ENCODE measurements at places on chromosomes 7 and 10. TPM values are rescaled to one million over a fixed set of nuclear protein-coding genes. Genes with fewer than 3 reads are reported as not detected.

Gene GJD4
- total RNA-seq = not detected

Gene OR2A12
- not detected for total RNA-seq

Gene CCDC3
- 1.8 TPM for total RNA-seq

Gene NUTM2D
- total RNA-seq = not detected

Gene ERCC6
- total RNA-seq = 16.2 TPM

Gene NPSR1
- not detected for total RNA-seq

Gene CRHR2
- not detected for total RNA-seq

Gene SPDYE5
- 0.37 TPM for total RNA-seq

Gene GPC2
- 4.9 TPM for total RNA-seq

Gene SEMA3D
- 2.6 TPM for total RNA-seq

Gene ASNS
- total RNA-seq = 24.0 TPM

Gene ASZ1
- total RNA-seq = not detected

Gene FZD1
- total RNA-seq = 6.8 TPM

Gene STYXL1
- total RNA-seq = 17.8 TPM

Gene CYP2C19
- 135 TPM for total RNA-seq

Gene ANKRD2
- not detected for total RNA-seq

Gene TLX1
- total RNA-seq = 7.0 TPM

DNA sequence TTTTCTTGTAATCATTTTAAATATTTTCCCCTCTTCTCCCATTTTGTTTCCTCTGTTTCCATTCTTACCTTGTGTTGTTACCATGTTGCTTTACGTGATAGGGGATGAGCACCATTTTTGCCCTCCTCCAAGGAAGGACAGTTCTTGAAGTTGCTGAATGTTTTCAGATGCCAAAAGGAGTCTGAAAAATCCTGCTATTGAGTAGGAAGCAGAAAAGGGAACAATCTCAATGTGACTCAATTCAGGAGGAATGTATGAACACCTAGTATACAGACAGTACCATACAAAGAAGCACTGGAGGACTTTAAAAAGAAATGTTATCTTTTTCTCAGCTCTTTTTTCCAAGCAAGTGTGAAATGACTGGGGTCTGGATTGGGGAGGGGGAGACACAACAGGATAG lies 5.1 kb upstream of the NAMPT start:
- no peak for DNase-seq

GRCh38 chr7:91468256-91468655 lies 204.0 kb downstream of the FZD1 start:
- DNase-seq = no peak

DNA sequence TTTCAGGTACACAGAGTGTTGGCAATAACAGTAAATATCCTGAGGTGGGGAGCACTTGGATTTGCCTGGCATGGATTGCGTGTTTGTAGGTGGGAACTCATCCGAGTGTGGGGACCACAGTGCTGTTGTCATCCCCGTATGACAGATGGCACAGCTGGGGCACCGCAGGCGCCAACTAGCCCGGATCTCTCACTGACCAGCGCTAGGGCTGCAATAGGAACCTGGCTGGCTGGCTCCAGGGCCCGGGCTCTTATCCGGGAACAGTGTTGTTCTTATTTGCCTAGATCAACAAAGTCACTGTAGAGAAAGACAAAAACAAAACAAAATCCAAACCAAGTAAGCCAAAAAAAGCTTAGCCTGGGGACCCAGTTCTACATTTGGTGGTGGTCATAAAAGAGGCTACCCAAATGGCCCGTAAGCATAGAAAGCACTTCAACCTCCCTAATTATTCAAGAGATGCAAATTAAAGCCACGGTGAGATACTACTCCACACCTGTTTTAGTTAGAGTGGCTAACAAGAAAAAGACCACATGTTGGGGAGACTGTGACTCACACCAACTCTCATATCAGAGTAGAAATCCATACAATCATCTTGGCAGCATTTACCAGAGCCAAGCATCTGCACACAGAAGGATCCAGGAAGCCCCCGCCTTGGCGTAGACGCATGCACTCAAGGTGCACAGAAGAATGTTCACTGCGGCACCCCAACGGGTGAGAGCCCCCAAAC lies 27.2 kb upstream of the PFKFB3 start:
- no peak for DNase-seq

DNA sequence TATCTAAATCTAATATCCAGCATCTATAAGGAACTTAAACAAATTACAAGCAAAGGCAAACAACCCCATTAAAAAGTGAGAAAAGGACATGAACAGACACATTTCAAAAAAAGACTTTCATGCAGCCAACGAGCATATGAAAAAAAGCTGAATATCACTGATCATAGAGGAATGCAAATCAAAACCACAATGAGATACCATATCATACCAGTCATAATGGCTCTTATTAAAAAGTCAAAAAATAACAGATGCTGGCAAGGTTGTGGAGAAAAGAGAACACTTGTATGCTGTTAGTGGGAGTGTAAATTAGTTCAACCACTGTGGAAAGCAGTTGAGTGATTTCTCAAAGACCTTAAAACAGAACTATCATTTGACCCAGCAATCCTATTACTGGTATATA lies 334.4 kb upstream of the CACNA2D1 start:
- no peak for DNase-seq

GRCh38 chr7:36343548-36343947 lies 46.1 kb upstream of the ANLN start:
- no peak for DNase-seq

- DNase-seq = no peak
These were observed 247.0 kb downstream of the PCDH15 start for GRCh38 chr10:54554028-54554427.

DNA sequence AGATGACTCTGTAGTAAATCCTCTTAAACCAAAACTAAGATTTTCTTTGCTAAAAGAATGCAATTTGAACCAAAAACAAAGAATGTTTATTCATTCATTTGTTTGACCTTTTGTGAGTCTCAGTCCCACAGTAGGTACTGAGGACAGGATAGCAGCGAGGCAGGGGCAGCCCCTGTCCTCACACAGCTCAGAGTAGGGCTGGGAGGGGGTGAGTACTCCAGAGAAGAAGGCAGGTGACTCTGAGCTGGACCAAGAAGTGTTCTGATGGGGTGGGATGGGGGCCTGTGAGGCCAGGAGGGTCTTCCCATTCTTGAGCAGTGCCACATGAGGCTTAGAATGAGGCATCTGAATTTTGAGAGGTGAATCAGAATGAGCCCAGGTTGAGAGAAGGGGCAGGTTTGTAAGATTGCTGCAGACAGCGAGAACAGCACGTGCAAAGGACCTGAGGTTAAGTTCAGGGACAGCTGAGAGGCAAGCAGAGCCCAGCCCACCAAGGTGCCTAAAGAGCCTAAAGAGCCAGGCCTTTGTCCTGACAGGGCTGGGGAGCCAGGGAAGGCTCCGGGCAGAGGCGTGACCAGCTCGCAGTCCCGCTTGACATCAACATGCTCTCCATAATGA lies 56.9 kb upstream of the CHST15 start:
- no peak for DNase-seq

- DNase-seq = no peak
These were observed 645.2 kb upstream of the IGFBP3 start for GRCh38 chr7:46566097-46566774.

DNA sequence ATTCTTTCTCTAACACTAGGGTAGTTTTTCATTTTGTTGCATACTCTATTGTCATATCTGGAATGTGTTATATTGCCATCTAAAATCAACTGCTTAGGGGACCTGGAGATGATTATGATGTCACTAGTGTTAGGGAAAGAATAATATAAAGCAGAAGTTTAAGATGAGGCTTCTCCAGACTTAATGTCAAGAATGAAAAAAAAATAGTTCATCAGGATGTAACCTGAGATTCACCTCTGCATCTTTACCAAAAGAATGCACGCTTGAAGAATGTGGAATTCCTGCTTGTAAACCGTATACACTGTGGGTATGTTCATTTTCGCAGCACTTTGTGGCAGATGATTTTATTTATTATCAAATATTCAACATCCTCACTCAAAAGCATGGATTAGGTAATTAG lies 184.6 kb downstream of the ST7 start:
- DNase-seq = no peak

GRCh38 chr7:14836571-14837189 lies 65.9 kb downstream of the DGKB start:
- peak; percentile 37 for DNase-seq

DNA sequence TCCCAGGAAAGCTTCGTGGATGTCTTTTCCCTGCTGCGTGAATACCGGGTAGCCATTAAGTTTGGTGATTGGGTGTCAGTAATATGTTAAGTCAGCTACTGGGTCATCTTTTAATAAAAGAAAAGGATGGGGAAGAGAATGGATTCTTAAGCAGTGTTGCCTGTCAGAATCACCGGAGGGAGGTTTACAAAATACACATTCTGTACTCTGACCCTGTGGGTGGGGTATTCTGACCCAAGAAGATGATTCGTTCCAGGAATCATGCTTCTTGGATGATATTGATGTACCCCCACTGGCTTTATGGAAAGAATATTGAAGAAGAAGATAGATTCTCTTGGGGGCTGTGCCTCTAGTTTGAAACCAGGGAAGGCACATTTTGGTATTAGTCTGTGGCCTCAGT lies 18.3 kb downstream of the SGPL1 start:
- DNase-seq = no peak

DNA sequence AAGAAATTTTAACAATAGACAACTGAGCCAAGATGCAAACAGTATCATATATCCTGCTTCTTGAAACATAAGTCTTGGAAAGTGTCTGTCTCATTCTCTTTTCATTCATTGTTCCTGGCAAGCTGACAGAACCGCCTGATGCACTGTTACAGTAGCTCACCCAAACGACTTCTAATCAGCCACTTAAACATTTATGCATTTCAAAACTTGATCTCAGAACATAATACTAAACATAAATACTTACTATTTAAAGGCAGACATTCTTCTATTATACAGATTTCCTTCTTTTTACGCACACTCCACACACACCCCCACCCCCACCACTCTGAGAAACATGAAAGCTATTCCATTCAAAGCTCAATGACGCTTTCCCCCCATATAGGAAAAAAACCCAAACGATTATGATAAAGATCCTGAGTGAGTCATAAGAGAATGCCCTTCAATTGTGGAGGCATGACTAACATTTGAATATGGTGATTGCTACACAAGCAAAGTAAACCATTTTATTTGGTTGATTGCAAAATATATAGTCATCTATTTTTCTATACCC lies 30.5 kb downstream of the SHTN1 start:
- no peak for DNase-seq

DNA sequence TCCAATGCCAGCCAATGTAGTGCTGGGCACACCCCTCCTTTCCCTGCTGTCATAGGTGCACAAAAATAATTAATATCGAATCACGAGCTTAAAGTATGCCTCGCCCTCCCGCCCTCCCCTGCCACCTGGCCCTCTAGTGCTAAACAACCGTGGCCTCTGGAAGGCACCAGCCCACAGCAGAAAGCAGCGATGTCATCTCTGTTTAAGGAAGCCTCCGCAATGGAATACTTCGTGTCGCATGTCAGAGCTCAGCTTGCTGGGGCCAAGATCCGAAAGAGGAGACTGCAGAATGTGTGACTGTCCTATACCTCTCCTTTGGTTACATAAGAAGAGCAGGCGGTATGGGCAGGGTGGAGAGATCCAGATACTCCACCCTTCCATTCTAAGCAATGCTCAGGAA lies 71.5 kb downstream of the RHOBTB1 start:
- DNase-seq = no peak

GRCh38 chr10:114257498-114257897 lies 18.4 kb downstream of the VWA2 start:
- DNase-seq = no peak

GRCh38 chr10:80617807-80618206 lies 80.1 kb downstream of the SH2D4B start:
- DNase-seq = no peak

- no peak for DNase-seq
These were observed 13.7 kb downstream of the IL2RA start for GRCh38 chr10:6048281-6049030.

DNA sequence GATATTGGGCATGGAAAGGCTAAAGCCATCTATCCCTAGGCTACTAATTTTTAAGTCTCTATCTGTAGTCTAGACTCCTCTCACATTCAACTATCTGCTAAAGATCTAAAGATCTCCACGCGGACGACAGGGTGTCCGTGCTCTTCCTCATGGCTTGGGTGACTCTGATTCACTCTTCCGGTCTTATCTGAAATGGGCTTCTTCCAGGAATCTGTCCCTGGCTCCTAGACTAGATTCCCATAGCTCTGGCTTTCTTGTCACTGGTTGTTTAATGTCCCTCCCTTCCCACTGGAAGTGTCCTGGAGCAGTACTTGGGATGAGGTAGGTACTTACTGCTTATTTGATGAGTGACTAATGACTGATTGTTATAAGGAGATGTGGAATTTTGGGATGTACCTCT lies 62.0 kb upstream of the PODXL start:
- no peak for DNase-seq

DNA sequence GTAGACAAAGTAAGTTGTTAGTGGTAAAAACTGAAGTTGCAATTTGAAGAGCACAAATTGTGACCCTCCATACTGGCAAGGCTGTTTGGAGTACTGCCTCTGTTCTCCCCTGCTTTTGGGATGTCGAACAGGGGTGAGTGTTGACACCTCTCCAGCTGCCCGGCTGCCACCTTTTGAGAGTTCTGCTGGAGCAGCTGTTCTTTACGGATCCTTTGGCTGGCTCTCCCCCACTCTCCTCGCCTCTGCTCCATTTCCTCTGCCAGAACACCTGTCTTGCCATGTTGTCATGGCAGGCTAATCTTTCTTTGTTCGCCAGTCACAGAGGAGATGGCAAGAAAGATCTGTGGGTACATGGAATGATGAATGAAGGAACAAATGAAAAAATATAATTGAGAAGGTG lies 34.9 kb downstream of the INSYN2A start:
- DNase-seq = no peak

- DNase-seq = no peak
These were observed 64.1 kb upstream of the MPP7 start for GRCh38 chr10:28366994-28367393.

Data from stomach (tissue), 19 donors.